Uterus (tissue), 4 donors: ENCODE measurements at places on chromosomes 16 and 17. TPM values are rescaled to one million over a fixed set of nuclear protein-coding genes. Genes with fewer than 3 reads are reported as not detected.

DNA sequence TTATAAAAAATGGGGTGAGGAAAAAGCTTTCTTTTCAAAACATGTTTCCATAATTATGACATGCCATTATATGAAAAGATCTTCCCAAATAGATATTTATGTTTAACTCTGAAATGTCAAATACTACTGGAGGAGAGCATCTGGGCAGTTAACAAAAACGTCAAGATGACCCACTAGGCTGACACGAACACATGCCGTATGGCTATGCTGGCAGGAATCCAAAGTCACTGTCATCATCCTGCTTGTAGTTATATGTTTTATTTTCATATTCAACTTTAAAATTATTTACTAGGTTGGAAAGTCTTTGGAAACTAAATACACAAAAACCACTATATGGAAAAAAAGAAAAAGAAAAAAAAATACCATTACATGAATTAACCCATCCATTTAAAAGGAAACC lies 27.3 kb downstream of the ANKFY1 start:
- peaks cover 4% of the 10 kb centered on the region for H3K4me1 ChIP-seq
- H3K27ac ChIP-seq = peak overlapping the region; percentile 0
- no peaks in the 10 kb centered on the region for H3K36me3 ChIP-seq
- no peaks in the 10 kb centered on the region for H3K27me3 ChIP-seq

DNA sequence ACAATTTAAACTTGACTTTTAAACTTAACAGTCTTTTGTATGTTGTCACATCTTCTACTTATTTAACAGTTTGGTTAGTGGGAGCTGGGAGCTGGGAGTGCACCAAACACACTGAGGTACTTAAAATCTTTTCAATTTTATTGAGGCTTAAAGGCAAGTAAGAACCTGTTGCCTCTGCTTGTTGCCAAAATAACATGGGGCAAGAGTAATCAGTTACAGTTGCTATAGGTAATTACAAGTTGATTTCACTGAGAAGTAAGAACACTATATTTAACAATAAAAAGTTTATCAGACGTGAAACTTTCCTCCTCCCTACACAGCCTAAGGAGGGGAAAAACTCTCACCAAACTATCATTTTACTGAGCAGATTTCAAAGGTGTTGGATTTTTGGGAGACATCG lies 135.2 kb downstream of the FTO start:
- DNase-seq = no peak
- no peak overlapping the region for H3K27ac ChIP-seq
- no peaks in the 10 kb centered on the region for H3K36me3 ChIP-seq
- no peak overlapping the region for H3K4me3 ChIP-seq
- no peaks in the 10 kb centered on the region for H3K4me1 ChIP-seq

DNA sequence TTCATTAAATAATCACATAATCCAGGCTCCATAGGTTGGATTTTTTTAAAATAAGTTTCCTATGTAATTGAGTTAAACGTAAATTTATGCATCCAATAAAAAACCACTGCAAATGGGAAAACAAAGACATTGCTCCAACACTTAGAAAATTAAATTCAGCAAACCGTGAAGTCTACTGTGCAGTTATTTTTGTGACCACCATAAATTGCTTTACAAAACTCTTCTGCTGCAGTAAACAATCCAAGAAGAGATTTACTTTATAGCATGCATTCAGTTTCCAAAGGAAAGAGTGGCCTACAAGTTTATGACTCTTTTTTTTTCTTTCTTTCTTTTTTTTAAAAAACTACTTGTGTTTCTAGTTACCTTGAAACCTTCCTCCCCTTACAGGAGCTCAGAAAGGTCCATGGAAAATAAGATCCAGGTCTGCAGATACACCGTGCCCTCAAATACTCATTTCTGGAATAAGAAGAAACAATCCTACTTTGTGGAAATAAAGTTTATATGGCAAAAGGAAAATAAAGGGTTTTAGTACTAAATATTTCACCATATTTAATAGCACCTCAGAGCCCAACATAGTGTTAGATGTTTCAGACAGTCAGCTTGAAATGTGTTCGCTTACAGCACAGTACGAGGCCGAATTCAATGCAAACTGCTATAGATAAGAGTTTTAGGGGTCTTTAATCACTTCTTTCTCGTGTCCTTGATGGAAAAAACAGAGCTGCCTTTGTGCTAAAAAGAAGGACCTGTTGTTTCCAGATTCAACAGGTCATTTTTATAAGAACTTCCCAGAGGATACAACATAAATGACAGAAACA lies 3.2 kb downstream of the HS3ST3A1 start:
- H3K4me3 ChIP-seq = no peak overlapping the region
- no peak overlapping the region for H3K27ac ChIP-seq
- peaks cover 17% of the 10 kb centered on the region for H3K27me3 ChIP-seq
- no peaks in the 10 kb centered on the region for H3K36me3 ChIP-seq
- H3K4me1 ChIP-seq = no peaks in the 10 kb centered on the region
- DNase-seq = no peak

DNA sequence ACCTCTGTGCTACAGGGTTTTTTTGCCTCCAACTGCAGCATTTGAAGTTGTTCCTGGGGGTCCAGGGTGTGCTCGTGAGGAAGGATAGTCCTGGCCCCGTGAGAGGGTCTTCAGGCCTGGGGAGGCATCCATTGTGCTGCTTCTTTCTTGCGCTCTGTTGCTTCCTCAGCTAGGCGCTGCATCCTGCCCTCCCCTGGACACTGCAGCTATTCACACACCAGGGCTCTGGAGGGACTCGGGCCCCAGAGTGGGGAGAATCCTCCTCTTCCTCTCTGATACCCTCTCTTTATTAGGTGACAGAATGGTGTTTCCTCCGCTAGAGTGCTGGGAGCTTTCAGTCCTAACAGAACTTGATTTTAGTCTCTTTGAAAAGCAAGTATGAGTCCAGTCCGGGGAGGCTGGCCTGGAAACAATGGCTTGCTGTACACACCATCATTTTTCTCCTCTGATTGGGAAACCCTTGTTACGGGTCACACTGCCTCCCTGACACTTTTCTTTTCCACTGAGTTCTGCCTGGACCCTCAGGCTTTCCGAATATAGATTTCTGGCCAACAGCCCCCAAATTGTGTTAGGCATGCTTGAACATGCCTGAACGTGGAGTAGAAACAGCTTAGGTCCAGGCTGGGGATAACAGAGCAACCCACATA lies 81.4 kb upstream of the ELAC2 start:
- no peak overlapping the region for H3K27ac ChIP-seq
- H3K4me1 ChIP-seq = no peaks in the 10 kb centered on the region

Gene KCNJ2
- 2.4 TPM for total RNA-seq

DNA sequence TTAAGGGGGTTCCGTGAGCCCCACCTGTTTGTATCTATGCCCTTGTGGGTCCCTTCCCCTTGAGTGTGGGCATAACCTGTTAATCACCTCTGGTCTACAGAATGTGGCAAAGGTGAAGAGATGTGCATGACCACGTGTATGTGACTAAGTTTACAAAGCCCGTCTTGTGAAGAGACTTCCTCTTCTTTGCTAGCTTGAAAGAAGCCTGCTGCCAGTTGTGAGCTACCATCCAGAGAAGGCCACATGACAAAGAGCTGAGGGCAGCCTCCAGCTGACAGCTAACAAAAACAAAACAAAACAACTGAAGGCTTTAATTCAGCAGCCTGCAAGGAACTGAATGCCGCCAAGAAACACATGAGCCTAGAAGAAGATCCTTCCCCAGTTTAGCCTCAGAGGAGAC lies 112.0 kb downstream of the AXIN2 start:
- H3K27ac ChIP-seq = no peak overlapping the region
- no peak for DNase-seq
- H3K4me1 ChIP-seq = no peaks in the 10 kb centered on the region
- H3K36me3 ChIP-seq = no peaks in the 10 kb centered on the region

GRCh38 chr17:35752471-35752870 lies 568 bp downstream of the GAS2L2 start:
- DNase-seq = no peak
- no peaks in the 10 kb centered on the region for H3K36me3 ChIP-seq
- peaks cover 4% of the 10 kb centered on the region for H3K4me1 ChIP-seq
- H3K4me3 ChIP-seq = no peak overlapping the region
- no peak overlapping the region for H3K27ac ChIP-seq
- H3K27me3 ChIP-seq = peaks cover 11% of the 10 kb centered on the region

- no peaks in the 10 kb centered on the region for H3K36me3 ChIP-seq
- H3K27me3 ChIP-seq = no peaks in the 10 kb centered on the region
- H3K4me3 ChIP-seq = no peak overlapping the region
Measured at GRCh38 chr16:66523861-66524354, 26.0 kb downstream of the TK2 start.

GRCh38 chr16:85878407-85878806 lies 20.6 kb upstream of the IRF8 start:
- no peak overlapping the region for H3K27ac ChIP-seq
- DNase-seq = no peak
- H3K4me1 ChIP-seq = no peaks in the 10 kb centered on the region
- H3K27me3 ChIP-seq = no peaks in the 10 kb centered on the region
- no peaks in the 10 kb centered on the region for H3K36me3 ChIP-seq

GRCh38 chr17:36900160-36900512 lies 37.1 kb upstream of the LHX1 start:
- H3K4me3 ChIP-seq = no peak overlapping the region
- H3K36me3 ChIP-seq = no peaks in the 10 kb centered on the region
- DNase-seq = no peak

Gene ALG1
- 16.9 TPM for total RNA-seq

- no peaks in the 10 kb centered on the region for H3K4me1 ChIP-seq
- no peaks in the 10 kb centered on the region for H3K27me3 ChIP-seq
- H3K27ac ChIP-seq = no peak overlapping the region
- no peaks in the 10 kb centered on the region for H3K36me3 ChIP-seq
Measured at GRCh38 chr16:69804297-69804696, 42.2 kb downstream of the WWP2 start.

DNA sequence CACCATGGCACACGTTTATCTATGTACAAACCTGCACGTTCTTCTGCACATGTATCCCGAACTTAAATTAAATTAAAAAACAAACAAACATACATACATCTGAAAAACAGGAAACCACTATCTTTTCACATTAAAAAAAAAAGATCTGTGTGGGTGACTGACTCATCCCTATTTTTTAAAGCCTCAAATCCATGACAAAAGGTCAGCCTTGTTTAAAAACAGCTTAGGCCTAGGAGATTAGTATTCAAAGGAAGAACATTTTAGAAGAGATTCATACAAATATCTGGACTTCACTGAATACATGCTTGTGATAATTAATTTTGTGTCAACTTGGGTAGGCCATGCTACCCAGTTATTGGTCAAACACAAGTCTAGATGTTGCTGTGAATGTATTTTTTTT lies 4.7 kb upstream of the PRKAR1A start:
- H3K36me3 ChIP-seq = no peaks in the 10 kb centered on the region
- H3K27ac ChIP-seq = no peak overlapping the region
- H3K27me3 ChIP-seq = no peaks in the 10 kb centered on the region

GRCh38 chr16:7653746-7654461 lies 321.3 kb downstream of the RBFOX1 start:
- H3K4me1 ChIP-seq = no peaks in the 10 kb centered on the region
- no peak for DNase-seq
- no peaks in the 10 kb centered on the region for H3K36me3 ChIP-seq

DNA sequence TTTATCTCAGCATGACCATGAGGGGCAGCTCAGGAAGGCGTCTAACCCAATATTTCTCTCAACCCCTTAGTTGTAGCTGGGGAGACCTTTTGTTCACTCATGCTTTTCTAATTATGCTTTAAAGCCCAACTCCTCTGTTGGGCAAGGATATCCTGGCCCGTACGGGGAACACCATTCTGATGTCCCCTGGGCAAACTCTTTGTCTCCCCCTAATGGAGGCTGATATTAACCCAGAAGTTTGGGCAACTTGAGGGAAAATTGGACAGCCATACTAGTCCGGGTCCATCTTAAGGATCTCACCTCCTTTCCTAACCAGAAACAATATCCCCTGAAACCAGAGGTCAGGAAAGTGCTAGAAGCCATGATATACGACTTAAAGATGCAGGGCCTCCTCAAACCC lies 143.7 kb upstream of the COX10 start:
- H3K27me3 ChIP-seq = no peaks in the 10 kb centered on the region
- no peak overlapping the region for H3K4me3 ChIP-seq
- no peak for DNase-seq
- no peaks in the 10 kb centered on the region for H3K36me3 ChIP-seq
- no peak overlapping the region for H3K27ac ChIP-seq
- H3K4me1 ChIP-seq = no peaks in the 10 kb centered on the region

Gene ADAP2
- total RNA-seq = 17.6 TPM

DNA sequence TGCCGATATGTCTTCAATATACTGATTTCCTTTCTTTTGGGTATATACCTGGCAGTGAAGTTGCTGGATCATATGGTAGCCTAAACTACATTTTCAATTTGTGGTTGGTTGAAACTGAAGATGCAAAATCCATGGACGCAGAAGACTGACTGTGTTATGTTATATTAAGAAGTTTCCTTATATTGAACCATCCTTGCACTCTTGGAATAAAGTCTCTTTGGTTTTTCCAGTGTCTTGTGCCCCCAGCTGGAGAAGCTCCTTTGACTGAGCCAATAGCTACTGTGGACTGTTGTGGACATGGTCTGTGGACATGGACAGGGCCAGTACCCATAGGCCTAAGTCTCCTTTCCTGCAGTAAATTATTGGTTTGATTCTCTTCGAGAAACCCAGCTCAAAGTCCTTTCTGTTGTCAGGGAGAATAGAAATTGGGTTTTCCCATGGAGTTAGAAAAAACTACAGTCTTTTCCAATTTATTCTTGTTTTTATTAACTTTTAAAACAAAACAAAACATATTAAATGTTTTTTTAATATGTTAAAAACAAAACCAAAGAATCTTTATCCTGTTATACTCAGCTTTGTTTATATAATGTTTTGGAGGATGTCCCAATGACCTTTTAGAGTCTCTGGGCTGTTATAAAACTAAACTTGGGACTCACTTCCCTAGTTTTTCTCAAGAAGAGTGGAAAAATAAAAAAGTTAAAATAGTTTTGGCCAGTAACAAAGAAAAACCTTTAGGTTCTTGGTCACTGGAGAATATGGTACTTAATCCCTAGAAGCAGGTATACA lies 15.2 kb upstream of the IL34 start:
- no peak for DNase-seq
- H3K36me3 ChIP-seq = no peaks in the 10 kb centered on the region
- H3K4me3 ChIP-seq = no peak overlapping the region
- H3K4me1 ChIP-seq = no peaks in the 10 kb centered on the region
- no peaks in the 10 kb centered on the region for H3K27me3 ChIP-seq

- H3K4me3 ChIP-seq = no peak overlapping the region
- H3K4me1 ChIP-seq = no peaks in the 10 kb centered on the region
- no peaks in the 10 kb centered on the region for H3K27me3 ChIP-seq
- H3K36me3 ChIP-seq = no peaks in the 10 kb centered on the region
- no peak for DNase-seq
Measured at GRCh38 chr16:14029658-14030057, 41.5 kb upstream of the MRTFB start.

DNA sequence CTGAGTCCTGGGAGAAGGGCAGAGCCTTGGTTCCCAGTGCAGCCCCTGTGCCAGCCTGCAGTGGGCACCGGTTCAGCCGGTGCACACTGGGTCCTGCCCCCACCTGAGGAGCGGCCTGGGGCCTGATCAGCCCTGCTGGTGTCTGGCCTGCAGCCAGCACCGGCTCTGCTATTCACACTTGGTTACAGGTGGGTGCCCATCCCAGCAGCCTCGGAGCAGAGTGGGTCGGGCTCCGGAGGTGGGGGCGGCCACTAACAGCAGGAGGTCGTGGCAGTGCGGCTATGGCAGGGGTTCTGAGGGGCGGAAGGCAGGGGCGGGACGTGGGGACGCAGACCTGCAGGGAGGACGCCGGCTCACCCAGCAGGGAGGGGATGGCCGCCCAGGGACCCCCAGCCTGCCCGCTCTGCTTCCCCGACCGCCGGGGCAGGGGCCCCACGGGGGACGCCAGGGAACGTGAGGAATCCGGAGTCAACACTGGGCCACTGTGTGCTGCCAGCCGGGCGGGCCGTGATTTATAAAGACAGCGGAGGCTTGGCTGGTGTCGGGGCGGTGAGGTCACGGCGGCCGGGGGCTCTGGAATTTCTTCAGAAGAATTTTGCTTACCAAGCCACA lies 20.3 kb downstream of the METRNL start:
- no peaks in the 10 kb centered on the region for H3K27me3 ChIP-seq
- no peaks in the 10 kb centered on the region for H3K36me3 ChIP-seq
- no peak for DNase-seq
- H3K27ac ChIP-seq = no peak overlapping the region
